ENCODE measurements at places on chromosomes 5 and 9.

DNA sequence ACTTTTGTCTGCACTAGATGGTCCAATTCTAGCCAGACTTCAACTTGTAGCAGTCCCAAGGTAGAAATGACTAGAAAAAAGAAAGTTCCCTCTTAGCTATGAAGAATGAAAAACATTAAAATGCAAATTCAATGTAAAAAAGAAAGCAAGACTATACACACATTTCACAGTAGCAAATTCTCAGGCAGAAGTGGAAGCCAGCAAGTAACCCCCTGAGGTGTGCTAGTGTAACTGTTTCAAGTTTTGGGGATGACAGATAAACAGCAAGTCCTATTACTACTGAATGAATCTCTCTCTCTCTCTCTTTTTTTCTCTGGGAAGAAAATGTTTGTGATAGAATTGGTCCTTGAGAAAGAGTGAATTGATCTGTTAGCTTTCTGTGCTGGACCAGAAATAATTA is 185.6 kb downstream of the EFNA5 start:
- no peak for DNase-seq

DNA sequence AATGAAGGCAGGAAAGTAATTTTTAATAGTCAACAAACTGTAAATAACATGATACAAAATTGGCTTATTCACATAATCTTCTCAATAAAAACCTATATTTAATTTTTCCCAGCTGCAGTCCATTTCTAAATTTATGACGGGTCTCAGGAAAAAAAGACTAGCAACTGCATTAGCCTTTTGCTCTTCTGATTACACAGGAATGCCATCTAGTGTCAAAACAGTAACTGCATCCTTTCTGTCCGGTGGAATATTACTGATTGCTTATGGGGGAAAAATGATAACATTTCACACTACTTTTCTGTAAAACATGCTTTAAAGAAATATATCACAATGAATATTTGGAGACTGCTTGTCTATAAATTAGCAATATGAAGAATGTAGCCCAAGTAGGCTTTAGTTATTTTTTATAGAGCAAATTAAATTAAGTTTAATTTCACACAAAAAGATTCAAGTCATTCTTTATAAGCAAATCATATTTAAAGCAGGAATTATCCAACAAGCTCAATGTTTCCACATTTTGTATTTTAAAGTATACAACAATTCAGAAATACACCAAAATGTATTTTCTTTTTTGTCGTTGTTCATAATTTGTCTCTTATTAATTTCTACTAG is 534.7 kb downstream of the CDH10 start:
- DNase-seq: no peak

DNA sequence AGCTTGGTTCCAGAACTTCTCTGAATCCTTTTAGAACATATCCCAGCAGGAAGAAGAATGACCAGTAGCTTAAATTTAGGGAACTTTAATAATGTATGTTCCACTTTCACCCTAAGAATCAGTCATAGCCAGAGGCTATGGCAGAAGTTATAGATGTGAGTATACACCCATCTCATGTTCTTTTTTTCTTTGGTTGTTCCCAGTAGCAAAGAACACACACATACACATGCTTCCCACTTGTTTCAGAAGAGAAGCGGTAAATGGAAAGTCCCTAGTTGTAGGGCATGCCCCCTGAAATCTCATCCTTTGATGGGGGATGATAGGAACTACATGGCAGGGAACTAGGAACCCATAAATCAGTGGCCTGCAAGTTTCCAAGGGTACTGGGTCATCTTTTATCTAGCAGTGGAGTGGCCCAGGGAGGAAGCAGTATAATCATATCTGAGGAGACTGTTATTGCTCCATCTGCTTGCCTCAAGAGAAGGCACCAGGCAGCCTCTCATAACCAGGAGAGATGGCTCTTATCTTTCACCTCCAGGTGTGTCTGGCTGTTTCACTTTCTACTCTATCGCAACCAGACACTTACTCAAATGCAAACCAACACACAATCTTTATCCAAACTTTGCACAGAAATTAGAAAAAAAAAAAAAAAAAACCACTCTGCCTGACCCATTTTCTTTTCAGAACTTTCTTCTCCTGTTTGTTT is 109.5 kb downstream of the SNCAIP start:
- DNase-seq: no peak

DNA sequence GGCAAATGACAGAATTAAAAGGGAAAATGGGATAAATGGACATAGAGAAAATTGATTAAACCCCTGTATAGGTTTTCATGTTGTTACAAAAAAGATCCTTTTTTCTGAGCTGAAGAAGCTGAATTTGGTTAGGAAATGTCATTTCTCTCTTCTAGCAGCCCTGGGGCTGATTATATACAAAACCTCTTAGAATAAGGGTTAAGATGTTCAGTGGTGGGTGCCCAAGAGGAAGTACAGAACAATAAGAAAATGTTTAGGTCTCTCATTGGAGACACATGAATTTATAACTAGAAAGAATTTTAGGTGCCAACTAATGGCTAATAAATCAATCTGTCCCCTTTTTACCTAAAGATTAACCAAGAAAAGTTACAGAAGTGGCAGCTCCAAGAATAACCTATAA is 14.2 kb downstream of the ABHD17B start:
- no peak for DNase-seq
